T-helper 2 cell treated with Interferon-gamma antibody and Interleukin-4, amounts not matched to agents 5 μg/mL and 100 μg/mL, for 36 hours (primary cell): ENCODE measurements at places on chromosomes 13 and 19.

- DNase-seq: no peak
Measured at GRCh38 chr13:49553888-49554287, 31.5 kb downstream of the RCBTB1 start.

DNA sequence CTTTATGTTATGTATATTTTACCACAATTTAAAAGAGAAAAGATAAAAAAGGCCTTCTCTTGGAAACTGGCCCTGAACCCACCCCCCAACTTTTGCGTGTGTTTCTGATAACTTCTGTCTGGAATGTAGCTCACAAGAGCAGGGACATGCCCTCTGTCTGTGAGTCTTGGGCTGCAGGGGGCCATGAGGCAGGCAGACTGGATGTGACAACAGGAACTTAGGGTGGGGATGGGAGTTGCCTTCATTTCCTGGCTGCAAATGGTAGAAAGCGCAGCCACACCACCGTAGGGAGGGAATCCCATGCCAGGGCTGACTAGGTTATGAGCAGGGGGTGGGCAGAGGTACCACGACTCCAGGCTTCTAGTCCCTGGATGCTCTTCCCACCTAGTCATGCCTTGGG, 21.9 kb downstream of the CILP2 start:
- DNase-seq: no peak

GRCh38 chr13:30845297-30846214, 60.5 kb upstream of the MEDAG start:
- DNase-seq: no peak

DNA sequence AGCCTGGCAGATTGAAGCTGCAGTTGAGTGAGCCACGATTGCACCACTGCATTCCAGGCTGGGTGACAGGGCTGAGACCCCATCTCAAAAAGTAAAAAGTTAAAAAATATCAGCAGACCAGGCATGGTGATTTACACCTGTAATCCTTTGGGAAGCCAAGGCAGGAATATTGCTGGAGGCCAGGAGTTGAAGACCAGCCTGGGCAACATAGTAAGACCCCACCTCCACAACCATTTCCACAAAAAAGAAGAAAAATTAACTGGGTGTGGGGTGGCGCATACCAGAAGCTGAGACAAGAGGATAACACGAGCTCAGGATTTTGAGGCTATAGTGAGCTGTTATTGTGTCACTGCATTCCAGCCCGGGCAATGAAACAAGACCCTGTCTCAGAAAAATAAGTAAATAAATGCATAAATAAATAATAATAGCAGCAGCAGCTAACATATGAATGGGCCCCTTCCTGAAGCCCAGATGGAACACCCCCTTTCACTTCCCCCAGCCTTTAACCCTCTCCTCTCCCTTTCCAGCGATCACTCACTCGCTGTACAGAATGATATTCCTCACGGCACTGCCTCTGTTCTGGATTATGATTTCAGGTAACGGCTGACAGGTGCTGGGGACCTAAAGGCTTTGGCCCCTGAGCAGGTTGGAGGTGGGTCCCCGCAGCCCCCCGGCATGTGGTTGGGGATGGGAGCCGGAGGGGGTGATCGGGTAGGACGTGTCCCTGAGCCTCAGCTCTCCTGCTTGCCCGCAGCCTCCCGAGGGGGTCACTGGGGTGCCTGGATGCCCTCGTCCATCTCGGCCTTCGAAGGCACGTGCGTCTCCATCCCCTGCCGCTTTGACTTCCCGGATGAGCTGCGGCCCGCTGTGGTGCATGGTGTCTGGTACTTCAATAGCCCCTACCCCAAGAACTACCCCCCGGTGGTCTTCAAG, 3.2 kb downstream of the MAG start:
- DNase-seq: no peak

- DNase-seq: no peak
Measured at GRCh38 chr13:44780591-44781280, 204.6 kb upstream of the TSC22D1 start.

DNA sequence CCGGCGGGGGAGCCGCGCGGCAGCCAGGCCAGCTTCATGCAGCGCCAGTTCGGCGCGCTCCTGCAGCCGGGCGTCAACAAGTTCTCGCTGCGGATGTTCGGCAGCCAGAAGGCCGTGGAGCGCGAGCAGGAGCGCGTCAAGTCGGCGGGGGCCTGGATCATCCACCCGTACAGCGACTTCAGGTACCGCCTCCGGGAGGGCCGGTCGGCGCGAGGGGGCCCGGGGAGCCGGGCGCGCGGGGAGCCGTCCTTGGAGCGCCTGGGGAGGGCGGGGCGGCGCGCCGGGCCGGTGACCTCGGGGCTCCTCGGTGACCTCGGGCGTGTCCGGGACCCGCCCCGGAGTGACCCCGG, 690 bp downstream of the HCN2 start:
- no peak for DNase-seq
